Hepatic stellate cell (primary cell): ENCODE measurements at places on chromosomes 5 and 9.

GRCh38 chr5:128197896-128198522 lies 114.4 kb downstream of the SLC12A2 start:
- DNase-seq, result no peak

GRCh38 chr5:120599576-120599975 lies 135.5 kb downstream of the PRR16 start:
- no peak for DNase-seq

GRCh38 chr5:130335117-130335516 lies 430.9 kb downstream of the CHSY3 start:
- DNase-seq, result no peak

DNA sequence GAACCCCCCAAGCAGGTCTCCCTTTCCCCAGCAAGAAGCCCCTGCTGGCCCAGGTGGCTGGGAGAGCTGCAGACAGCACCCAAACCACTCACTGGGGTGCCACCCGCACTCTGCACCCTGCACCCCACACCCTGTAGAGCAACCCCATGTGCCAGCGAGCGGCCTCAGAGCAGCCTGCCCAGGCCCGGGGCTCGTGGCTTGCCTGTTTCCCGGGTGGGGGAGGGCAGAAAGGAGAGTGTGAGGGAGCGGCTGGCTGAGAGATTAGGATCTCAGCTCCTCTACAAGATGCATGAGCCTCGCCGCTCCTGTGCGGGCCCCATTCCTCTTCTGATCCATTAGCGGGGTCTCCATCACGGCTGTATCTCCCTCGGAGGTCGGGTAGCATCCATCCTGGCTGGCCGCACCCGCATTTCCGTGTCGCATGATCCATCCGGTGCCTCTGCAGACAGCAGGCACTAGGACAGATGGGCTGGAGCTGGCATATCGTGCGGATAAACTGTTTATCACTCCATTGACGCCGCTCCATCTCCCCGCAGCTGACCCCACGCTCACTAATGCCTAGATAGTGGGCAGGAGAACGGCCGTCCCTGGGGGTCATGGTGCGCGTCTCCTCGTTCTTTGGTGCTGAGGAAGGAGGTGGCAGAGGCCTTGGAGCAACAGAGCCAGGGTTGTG lies 54.4 kb downstream of the MRPL36 start:
- no peak for DNase-seq

DNA sequence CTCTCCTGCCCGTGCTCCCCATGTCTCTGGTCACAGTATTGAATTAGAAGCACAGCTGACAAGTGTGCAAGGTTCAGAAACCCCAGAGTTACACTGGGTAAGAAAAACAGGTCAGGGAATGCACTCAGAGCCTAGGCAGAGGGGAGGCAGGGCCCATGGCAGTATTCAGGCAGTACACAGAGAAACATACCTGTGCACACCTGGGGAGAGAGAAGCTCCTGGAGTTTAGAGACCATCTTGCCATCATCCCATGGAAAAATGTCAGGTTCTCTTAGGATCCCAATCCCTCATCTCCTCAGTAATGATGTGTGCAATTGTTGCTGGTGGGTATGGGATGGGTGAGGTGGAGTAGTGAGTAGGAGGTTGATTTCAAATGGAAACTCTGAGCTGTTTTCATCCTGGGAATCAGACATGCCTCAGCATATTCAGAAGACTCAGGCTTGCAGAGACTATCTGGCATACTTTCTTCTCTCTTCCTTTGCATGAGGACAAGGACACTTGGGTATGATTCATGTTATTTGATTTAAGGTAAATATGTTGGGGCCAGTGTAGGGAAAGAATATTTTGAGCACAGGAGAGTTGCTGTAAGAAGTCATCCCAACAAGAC lies 228.5 kb downstream of the ESM1 start:
- no peak for DNase-seq

GRCh38 chr5:148913985-148914431 lies 87.6 kb downstream of the ADRB2 start:
- DNase-seq, result peak; percentile 62

GRCh38 chr5:100641833-100642232 lies 106.7 kb downstream of the FAM174A start:
- no peak for DNase-seq

GRCh38 chr9:14908295-14909180 lies 1.7 kb downstream of the FREM1 start:
- DNase-seq, result no peak

DNA sequence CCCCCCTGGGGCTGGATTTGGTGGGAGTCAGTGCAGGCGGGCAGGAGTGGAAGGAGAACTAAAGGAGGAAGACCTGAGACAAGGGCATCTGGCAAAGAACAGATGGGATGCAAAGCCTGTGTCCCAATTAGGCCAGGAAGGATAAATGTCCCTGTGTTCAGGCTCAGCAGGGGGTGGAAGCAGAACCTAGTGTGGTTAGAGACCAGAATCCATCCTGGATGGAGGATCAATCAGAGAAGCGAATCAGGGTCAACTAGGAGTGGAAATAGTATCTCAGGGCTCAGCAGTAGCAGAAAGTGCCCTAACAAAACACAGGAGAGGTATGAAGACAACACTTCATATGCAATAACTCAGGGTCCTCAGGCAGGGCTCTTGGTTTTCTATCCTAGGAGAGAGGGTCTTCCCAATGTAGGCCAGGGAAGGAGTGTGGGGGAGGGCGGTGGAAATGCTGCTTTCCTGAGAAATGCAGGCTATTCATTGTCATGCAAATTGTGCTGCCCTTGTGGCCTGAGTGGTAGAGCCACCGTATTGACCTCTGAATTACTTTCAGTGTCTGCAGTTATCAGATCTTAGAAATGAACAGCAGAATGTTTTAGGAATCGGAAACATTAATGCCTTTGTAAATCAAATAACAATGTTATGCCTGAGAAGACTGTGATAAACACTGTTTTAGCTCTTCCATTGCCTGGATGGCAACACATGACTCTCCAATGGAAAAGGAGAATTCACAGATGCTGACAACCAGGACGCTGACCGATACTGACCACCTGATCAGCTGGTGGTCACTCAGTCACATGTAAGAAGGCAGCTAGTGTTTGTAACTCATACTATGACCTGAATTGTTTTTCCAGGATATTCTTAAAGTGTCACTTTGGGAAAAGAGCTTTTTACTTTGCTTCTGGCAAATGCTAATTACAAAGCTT lies 323.6 kb downstream of the SEMA5A start:
- DNase-seq, result no peak

- DNase-seq, result no peak
Measured at GRCh38 chr9:76198336-76198735, 195.9 kb downstream of the RFK start.

- DNase-seq, result no peak
Measured at GRCh38 chr5:149372076-149372795, 6.9 kb downstream of the IL17B start.

- peak; percentile 72 for DNase-seq
Measured at GRCh38 chr5:160082614-160083500, 36.4 kb downstream of the PWWP2A start.

DNA sequence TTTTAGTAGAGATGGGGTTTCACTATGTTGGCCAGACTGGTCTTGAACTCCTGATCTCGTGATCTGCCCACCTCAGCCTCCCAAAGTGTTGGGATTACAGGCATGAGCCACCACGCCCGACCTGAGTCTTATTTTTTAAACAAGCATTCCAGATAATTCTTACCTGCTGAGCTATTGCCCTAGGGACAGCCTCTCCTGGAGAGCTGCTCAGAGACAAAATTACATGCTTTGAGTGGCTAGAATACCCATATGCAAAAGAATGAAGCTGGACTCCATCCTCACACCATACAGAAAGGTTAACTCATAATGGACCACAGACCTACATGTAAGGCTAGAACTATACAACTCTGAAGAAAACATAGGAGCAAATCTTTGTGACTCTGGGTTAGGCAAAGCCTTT lies 41.6 kb downstream of the GTF3C4 start:
- DNase-seq, result no peak

GRCh38 chr9:20384642-20385041 lies 237.7 kb downstream of the MLLT3 start:
- no peak for DNase-seq

DNA sequence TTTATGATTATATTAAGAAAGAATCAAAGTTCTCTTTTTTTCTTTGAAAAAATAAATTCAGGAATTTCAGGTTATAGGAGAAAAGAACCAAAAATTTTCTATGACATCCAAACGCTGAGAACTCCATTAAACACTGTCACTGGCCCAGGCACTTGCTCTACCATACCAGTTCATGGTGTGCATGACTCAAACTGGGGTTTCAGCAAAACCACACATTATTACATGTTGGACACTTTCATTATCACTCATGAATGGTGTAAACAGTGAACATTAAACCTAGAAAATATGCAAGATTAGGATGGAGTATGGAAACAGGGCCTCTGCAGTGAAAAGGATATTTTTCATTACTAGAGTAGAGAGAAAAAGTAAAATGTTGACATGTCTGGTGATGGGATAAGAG lies 369.9 kb upstream of the FAM174A start:
- DNase-seq, result no peak

- no peak for DNase-seq
Measured at GRCh38 chr9:1018121-1018520, 32.0 kb upstream of the DMRT2 start.

GRCh38 chr9:87892956-87893355 lies 10.3 kb downstream of the SPATA31E1 start:
- no peak for DNase-seq

- no peak for DNase-seq
Measured at GRCh38 chr5:83877911-83878706, 157.5 kb upstream of the HAPLN1 start.

DNA sequence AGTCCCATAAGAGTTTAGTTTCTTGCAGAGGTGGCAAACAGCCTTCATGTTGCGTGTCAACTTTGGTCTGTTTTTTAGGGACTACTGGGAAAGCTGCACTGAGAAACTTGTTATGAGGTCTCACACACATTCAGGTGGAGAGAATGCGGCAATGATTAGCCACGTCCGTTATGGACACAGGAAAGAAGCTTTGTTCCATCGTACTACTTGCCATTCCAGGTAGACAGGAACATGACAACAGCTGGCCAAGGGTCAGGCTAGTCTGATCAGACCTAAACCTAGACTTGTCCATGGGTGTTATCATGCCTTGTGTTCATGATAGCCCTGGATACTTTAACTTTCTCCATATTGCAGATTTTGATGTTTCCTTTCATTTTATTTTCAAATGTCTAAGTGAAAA lies 113.2 kb downstream of the ZNF608 start:
- DNase-seq, result no peak

- no peak for DNase-seq
Measured at GRCh38 chr5:10543585-10544040, 20.3 kb upstream of the ANKRD33B start.
